MCF 10A (cell line): ENCODE measurements at places on chromosomes 3 and 15.
A peak's percentile ranks its signal among the peaks of the same experiment; 100 is the strongest.

- DNase-seq, result peak; percentile 93
These were observed 7.8 kb upstream of the SUMF1 start for GRCh38 chr3:4474683-4475490.

- no peak for DNase-seq
These were observed 408.5 kb downstream of the MFSD1 start for GRCh38 chr3:159210336-159210735.

DNA sequence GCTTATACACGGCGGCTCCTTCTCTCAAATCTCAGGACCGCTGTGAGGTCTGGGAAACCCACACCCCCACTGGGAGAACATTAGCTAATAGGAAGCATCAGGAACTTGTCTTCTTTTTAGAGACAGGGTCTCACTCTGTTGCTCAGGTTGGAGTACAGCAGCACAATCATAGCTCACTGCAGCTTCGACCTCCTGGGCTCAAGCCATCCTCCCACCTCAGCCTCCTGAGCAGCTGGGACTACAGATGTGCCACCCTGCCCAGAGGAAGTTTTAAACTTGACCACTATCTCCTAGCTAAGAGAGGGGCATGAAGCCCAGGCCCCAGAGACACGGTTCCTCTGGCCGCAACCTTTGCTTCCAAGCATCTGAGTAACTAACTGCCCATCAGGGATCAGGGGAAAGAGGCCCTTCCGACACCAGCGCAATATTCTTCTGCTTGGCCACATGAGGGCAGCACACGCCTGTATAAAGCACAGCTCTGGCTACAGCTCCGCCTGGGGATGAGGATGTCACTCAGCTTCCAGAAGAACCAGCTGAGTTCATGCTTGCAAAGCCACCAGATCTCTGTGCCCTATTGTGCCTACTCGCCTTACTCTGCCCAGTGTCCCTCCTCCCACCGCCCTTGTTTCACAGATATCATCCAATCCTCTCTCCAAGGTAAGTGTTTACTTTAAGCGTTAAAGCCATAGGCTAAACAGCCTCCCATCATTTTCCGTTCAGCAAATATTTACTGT, 57.6 kb upstream of the SLC6A11 start:
- DNase-seq, result peak; percentile 65

DNA sequence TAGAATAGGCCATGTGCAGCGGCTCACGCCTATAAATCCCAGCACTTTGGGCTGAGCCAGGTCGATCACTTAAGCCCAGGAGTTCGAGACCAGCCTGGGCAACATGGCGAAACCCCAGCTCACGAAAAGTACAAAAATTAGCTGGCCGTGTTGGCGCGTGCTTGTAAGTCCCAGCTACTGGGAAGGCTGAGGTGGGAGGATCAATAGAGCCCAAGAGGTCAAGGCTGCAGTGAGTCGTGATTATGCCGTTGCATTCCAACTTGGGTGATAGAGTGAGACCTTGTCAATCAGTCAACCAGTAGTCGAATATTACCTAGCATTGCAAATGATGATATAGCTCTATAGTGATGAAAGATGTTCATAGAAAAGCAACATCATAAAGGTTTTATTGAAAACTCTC, 51.9 kb downstream of the USP8 start:
- no peak for DNase-seq

- DNase-seq, result peak; percentile 34
These were observed 8.8 kb upstream of the MAGI1 start for GRCh38 chr3:66047311-66048050.

DNA sequence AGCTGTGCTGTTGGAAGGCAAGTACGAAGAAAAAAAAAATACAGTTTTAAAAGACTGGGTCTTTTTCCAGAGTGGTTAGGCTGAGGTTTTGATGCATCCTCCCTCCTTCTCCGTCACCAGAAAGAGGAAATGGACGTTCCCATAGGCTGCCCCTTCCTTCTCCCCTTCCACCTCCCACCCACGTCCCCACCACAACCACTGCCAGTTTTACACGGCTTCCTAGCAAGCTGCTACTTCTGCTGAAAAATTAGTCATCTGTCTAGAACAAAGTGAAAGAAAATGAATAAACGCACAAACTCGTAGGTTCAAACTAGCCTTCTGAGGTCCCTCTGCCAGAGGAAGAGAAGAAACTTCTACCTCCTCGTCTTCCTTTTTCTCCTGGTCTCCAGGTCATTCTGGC, 71.6 kb upstream of the RPL35A start:
- no peak for DNase-seq

GRCh38 chr3:45765958-45766357, 30.4 kb downstream of the SLC6A20 start:
- no peak for DNase-seq

DNA sequence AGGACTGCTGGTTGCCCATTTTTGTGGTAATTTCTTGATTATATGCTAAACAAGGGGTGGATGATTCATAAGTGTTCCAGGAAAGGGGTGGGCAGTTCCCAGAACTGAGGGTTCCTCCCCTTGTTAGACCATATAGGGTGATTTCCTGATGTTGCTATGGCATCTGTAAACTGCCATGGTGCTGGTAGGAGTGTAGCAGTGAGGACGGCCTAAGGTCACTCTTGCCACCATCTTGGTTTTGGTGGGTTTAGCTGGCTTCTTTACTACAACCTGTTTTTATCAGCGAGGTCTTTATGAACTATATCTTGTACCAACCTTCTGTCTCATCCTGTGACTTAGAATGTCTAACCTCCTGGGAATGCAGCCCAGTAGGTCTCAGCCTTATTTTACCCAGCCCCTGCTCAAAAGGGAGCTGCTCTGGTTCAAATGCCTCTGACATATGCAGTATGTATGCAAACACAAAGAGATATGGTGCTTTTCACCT, 46.2 kb downstream of the C3orf38 start:
- DNase-seq, result no peak

DNA sequence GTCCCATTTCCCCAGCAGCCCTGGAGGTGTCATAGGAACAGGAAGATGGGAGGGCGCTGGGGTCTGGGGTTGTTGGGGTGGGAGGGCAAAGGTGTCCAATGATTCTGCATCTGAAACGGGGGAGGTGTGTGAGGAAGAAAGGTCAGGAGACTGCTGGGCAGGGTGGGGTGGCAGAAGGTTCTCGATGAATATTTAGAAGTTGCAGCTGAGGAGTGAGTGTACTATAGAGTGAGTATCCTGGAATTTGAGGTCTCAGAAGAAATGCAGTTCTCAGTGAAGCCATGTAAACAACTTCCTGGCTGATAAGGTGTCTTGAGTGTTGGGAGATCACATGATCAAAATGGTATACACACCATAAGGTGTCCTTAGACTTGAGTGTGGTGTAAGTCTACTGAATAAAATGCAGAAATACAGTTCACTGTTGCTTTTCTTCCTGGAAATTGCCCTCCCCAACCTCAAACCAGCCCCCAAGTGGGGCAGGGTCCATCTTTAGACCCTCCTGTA, 9.9 kb downstream of the B3GNT5 start:
- DNase-seq, result no peak

DNA sequence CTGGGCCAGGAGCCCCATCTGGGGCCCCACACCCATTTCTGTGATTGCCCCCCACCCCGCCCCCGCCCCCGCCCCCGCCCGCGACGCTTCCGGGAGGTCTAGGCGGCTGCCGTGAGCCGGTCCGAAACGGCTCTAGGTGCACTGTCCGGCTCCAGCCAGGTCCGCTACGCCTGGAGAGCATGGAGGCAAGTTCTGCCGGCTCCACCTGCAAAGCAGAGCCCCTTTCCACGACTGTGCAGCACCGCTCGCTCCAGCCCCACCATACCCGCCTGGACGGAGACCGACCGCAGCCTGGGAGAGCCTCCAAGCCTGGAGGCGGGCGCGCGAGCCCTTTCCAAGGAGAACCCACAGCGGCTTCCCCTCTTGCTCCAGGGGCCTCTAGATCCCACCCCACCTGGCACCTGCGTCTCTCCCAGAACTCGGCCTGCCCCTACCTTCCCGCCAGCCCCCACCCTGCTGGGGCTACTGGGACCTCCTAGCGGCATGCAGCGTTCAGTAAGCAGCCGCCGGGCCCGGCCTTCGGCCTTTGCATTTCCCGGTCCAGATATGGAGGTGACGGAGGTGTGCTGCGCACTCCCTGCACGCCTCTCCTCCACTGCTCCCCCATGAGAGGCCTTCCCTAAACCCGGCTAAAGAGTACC, 66.2 kb downstream of the KLF13 start:
- DNase-seq, result no peak

DNA sequence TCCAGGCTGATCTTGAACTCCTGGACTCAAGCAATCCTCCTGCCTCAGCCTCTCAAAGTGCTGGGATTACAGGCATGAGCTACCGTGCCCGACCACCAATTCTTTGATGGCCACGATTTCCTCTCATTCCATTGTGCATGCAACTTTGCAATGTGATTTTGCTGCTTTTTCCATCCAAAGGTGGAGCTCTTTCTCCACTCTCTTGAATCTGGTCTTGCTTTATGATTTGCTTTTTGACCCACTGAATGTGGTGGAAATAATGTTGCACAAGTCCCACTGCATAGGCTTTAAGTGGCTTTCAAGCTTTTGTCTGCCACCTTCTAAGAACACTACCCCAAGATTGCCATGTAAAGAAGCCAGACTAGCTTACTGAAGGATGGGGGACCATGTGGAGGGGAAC, 10.6 kb downstream of the RPS27L start:
- no peak for DNase-seq

GRCh38 chr15:42504631-42505030, 9.2 kb downstream of the SNAP23 start:
- no peak for DNase-seq

GRCh38 chr15:78360367-78360801, 20.2 kb downstream of the CRABP1 start:
- no peak for DNase-seq

DNA sequence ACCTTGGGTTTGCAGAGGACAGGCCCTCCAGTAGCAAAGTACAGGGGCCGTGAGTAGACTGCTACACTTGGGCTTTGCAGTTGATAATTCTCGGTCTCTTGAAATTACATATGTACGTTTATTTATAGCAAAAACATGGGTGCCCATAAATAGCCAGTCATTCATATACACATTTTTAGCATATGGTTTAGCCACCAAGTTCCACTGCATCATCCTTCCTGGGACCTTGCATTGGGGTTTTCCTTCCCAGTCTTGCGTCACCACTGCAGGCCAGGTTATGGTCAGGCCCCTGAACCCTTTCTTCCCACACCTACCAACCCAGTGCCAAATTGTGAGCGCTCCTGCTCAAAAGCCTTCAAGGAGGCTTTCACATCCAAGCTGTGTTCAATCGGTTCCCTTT, 12.7 kb downstream of the KLHL25 start:
- DNase-seq, result no peak

GRCh38 chr3:57805674-57806073, 49.6 kb downstream of the SLMAP start:
- peak; percentile 89 for DNase-seq

DNA sequence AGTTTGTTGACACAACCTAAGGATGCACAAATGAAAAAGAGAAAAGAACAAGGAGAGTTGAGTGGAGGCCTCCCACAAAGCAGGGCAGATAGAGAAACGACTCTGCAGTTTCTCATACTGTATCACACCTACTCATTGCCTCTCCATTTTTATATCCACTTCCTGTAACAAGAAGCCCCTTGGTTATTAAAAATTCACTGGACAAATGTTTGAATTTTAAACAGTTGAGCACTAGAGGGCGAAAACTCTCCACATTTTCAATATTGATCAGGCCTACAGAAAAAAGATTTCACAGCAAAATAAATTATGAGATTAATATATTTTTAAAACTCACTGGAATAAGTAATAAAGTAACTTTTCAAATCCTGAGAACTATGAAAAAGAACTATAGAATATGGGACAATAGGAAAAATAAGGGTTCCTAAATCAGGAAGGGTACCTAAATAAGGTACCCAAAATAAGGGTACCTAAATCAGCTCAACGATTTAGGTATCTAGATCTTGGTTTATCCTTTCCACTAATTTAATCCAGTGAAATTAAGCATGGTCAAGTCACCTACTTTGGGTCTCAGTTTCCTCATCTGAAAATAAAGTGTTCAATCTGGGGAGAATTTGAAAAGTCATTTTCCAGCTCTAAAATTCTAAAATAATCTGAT, 47.0 kb upstream of the PPIB start:
- peak; percentile 35 for DNase-seq

DNA sequence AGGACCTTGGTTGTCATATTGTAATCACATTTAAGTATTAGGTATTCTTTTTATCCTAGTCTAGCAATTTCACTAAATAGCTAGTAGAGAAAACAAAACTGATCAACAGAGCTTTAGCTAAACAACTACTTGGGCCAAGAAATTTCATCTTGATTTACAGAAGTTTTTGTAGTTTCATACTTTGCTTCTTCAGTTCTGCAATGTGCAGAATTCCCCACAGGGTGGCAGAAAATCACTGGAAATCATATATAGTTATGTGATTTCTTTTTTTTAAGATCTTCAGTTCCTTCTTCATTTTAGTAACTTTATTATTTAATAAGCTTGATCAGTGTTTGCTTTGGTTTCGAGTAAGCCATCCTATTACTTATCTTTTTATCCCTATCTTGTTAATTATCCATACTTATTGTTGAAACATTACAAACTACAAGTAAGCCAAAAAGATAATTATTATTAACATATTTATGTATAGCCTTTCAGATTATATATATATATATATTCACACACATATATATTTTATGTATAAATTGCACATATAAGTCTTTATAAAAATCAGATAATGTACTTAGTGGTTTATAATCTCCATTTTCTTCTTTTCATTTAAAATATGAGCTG, 2.2 kb upstream of the BNIP2 start:
- DNase-seq, result peak; percentile 63

GRCh38 chr15:97502038-97502437, 458.5 kb upstream of the ARRDC4 start:
- DNase-seq, result peak; percentile 78

DNA sequence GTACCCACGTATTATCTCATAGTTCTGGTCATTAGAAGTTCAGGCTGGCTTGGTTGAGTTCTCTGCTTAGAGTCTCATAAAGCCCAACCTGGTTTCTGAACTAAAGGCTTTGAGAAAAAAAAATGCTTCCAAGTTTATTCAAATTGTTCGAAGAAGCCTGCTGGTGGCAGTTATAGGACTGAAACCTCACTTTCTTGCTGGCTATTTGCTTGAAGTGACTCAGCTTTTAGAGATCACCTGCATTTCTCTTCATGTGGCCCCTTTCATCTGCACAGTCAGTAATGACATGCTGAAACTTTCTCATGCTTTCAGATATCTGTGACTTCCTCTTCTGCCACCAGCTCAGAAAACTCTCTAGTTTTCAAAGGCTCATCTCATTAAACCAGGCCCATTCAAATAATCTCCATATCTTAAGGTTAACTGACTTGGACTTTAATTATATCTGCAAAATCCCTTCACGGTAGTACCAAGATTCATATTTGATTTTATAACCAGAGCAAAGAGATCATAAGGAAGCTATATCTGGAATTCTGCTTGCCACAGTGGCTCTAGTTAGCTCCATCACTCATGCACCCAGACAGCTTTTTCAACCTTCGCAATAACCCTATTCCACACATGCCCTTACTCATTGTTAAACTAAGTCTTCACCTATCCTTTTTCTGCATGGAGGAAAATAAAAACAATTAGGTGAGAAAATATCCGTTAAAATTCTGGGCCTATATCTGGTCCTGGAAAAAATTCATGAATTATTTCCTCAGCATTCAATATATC, 433.8 kb upstream of the CBLB start:
- DNase-seq, result no peak

GRCh38 chr3:183584246-183584913, 28.9 kb upstream of the KLHL6 start:
- no peak for DNase-seq

GRCh38 chr15:98966091-98966787, 41.4 kb downstream of the PGPEP1L start:
- DNase-seq, result no peak

GRCh38 chr3:118544458-118544857, 490.2 kb downstream of the IGSF11 start:
- DNase-seq, result peak; percentile 61

GRCh38 chr3:129548104-129548965, 5.4 kb downstream of the H1-8 start:
- no peak for DNase-seq

GRCh38 chr3:44159696-44160300, 81.9 kb upstream of the TOPAZ1 start:
- DNase-seq, result no peak
